ENCODE measurements at places on chromosomes 7 and 10. TPM values are rescaled to one million over a fixed set of nuclear protein-coding genes. Genes with fewer than 3 reads are reported as not detected.

- H3K36me3 ChIP-seq, result no peaks in the 10 kb centered on the region
- no peak for DNase-seq
- no peak overlapping the region for H3K4me3 ChIP-seq
- H3K4me1 ChIP-seq, result peaks cover 33% of the 10 kb centered on the region
- H3K27ac ChIP-seq, result no peak overlapping the region
- H3K27me3 ChIP-seq, result no peaks in the 10 kb centered on the region
These were observed 8.0 kb upstream of the TNRC18 start for GRCh38 chr7:5431560-5432015.

DNA sequence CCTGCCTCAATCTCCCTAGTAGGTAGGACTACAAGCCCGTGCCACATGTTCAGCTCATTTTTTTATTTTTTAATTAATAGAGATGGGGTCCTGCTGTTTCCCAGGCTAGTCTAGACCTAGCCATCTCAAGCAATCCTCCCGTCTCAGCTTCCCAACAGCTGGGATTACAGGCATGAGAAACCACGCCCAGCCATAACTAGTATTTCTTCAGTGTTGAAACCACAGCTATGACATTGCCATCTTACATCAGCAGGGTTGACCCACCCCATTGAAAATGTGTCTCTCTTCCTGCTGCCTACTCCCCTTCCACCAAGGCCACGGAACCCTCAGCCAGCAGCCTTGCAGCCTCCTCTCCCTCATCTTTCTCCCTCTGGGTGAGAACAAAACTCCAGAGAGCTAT is 62.1 kb upstream of the ZNF746 start:
- H3K27me3 ChIP-seq, result no peaks in the 10 kb centered on the region
- H3K4me1 ChIP-seq, result no peaks in the 10 kb centered on the region
- H3K27ac ChIP-seq, result no peak overlapping the region

DNA sequence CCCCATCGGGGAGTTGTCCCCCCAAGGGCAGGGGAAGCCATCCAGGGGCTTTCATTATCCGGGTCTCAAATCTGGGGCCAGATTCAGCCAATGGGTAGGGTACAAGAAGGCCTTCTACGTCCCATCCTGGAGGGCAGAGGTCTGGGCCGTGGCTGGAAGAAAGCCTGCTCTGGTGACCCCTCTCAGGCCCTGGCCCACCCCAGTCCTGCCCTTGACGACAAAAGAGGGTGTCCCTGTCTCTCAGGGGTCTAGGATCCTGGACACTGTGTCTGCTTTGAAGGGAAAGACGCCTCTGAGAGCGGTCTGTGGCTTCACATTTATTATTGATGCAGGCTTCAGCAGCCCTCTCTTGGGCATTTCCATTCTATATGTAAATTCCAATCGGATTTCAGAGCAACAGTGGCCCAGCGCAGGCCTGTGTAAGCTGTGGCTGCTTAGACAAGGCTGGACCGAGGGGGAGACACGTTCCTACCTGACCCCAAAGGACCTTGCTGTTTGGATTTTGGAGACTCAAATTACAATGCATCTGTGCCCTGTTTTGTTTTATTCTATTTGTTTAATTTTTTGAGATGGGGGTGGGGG is 83.2 kb upstream of the BAIAP2L1 start:
- H3K4me3 ChIP-seq, result no peak overlapping the region
- DNase-seq, result no peak
- H3K36me3 ChIP-seq, result no peaks in the 10 kb centered on the region
- no peak overlapping the region for H3K27ac ChIP-seq
- peaks cover 26% of the 10 kb centered on the region for H3K4me1 ChIP-seq

DNA sequence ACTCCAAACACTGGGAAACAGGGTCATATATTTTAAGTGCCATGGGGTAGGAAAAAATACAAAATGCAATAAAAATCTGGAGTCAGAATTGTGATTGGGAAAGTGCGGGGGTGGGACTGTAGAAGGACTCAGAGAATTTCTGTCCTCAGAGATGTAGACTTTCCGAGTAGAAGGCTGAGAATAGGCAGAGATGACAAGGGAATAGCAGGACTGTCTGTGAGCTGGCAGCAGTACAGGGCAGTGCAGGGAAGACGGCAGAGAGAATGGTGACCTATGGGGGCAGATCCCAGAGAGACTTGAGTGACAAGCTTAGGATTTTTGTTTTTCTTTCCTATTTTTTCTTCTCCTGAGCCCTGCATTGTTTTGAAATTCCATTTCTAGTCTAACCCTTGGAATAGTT is 127.6 kb downstream of the SLC16A9 start:
- H3K4me3 ChIP-seq, result no peak overlapping the region
- H3K27me3 ChIP-seq, result no peaks in the 10 kb centered on the region
- no peaks in the 10 kb centered on the region for H3K4me1 ChIP-seq
- no peaks in the 10 kb centered on the region for H3K36me3 ChIP-seq
- no peak for DNase-seq

- H3K4me3 ChIP-seq, result no peak overlapping the region
- no peaks in the 10 kb centered on the region for H3K36me3 ChIP-seq
- H3K27me3 ChIP-seq, result no peaks in the 10 kb centered on the region
- no peak for DNase-seq
- H3K4me1 ChIP-seq, result peaks cover 21% of the 10 kb centered on the region
These were observed 5.7 kb upstream of the ZYX start for GRCh38 chr7:143375298-143376034.

DNA sequence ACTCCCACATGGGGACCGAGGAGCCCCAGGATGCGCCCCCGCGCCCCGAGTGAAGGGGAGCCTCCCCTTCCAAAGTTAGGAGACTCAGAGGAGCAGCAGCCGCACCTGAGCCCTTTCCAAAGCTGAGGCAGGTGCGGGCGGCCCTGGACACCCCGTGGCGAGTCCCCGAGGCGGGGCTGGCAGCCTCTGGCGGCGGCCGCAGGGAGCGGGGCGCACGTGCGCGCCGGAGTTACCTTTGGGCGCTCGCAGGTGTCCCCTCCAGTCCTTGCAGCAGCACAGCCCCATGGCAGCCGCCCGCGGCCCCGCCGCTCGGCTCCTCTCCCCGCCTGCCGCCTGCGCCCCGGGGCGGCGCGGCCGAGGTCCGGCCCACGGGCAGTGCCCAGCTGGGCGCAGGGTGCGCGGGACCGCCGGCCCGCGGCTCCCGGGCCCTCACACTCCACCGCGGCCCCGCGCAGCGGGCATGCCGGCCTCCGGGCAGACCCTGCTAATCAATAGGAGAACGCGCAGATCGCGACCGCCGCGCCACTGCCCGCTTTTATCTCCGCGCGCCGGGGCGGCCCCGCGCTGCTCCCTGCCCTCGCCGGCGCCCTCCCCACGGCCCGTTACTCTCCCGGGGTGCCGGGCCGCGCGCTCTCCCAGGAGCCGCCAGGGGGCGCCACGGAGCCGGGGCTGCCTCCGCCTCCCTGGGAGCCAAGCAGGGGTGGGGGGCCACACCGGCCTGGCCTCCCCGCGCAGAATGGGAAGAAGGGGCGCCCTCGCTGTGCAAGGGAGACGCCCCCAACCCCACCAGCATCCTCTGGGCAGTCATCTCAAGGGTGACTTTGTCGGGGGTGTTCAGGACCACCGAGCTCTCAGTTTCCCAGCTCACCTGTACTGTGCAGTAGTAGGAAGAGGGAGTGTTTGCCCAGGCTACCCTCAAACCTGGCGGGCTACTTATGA is 80.8 kb downstream of the ARHGAP22 start:
- no peak for DNase-seq

DNA sequence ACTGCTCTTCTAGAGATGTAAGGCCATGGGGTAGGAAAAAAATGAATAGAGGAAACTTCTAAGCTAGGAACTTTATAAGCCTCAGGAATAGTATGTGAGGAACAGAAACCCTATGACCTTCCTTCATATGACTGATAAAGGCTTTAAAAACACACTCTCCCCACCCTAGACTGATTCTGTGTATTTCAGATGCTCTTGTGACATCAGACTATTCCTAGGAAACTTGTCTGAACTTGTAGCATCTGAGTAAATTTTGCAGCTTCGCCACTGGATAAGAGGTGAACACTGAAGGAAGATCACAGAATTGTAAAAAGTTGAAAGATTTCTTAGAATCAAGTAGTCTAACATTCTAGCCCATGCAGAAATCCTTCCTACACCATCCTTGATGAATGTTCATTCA is 31.0 kb upstream of the CBLL1 start:
- no peaks in the 10 kb centered on the region for H3K4me1 ChIP-seq
- no peak overlapping the region for H3K27ac ChIP-seq
- H3K36me3 ChIP-seq, result no peaks in the 10 kb centered on the region

DNA sequence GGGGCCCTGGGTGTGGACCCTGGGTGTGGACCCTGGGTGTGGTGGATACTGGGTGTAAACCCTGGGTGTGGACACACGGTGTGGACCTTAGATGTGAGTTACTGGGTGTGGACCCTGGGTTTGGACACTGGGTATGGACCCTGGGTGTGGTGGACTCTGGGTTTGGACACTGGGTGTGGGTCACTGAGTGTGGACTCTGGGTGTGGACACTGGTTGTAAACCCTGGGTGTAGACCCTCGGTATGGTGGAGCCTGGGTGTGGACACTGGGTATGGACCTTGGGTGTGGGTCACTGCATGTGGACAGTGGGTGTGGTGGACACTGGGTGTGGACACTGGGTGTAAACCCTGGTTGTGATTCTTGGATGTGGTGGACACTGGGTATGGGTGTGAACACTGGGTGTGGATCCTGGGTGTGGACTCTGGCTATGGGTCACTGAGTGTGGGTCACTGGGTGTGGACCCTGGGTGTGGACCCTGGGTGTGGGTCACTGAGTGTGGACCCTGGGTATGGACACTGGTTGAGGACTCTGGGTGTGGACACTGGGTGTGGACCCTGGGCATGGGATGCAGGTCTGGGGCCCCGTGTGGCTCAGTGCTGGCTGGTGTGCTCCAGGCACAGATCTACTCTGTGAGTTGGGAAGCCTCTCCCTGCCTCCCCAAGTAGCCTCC is 356.2 kb downstream of the GLRX3 start:
- no peak overlapping the region for H3K27ac ChIP-seq
- H3K36me3 ChIP-seq, result no peaks in the 10 kb centered on the region
- no peaks in the 10 kb centered on the region for H3K4me1 ChIP-seq
- no peak for DNase-seq

DNA sequence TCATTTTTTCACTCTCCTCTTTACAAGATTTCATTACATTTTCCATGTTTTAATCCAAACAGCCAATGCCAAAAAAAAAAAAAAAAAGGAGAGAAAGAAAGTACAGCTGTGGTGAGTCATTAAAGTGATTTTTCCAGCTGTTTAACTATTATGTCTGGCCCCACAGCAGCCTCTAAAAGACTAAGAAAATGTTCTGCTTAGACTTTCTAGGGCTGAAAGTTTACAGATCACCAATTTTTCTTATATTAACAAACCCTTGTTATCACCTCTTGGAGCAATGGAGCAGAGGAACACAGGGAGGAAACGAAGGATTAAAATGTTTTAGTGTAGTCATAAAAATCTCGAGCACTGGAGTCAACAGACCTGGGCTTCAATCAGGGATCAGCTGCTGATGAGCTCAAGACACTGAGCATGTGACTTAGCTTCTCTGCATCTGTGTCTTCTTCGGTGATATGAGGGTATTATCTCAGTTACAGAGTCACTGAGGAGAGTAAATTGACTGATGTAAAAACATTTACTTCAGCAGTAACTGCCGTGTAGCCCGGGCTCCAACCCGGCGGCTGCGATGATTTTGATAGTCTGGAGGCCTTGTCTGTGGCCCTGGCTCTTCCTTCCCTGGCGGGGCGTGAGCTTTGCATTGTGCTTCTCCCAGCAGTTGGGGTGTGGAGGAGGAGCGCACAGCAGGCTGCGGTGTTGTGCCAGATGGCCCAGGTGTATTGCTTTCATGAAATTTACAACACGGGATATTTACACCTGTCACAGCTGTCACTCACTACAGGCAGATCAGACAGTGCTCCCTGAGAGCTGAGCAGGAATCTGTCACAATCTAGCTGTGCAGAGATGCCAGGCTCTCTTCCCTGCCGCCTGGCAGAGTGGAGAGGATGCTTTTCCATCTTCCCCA is 298.3 kb upstream of the FZD8 start:
- H3K27me3 ChIP-seq, result no peaks in the 10 kb centered on the region
- no peak overlapping the region for H3K4me3 ChIP-seq
- no peaks in the 10 kb centered on the region for H3K4me1 ChIP-seq
- DNase-seq, result no peak

DNA sequence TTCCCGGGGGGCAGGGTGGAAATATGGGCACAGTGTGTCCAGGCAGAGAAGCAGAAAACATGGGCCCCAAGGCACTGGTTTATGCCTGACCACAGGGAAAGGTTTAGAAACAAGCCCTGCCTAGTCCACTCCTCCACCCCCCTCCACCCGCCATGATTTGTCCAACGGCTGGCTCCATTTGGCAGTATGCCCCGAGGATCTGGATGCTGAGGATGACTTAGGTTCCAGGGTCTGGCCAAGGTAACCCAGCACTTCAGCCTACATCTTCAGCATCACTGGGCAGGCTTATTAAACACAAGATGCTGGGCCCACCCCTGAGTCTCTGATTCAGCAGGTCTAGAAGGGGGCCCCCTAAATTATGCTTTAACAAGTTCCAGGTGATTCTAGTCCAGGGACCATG is 121.9 kb downstream of the RALA start:
- peaks cover 10% of the 10 kb centered on the region for H3K4me1 ChIP-seq
- no peak for DNase-seq
- H3K4me3 ChIP-seq, result no peak overlapping the region

DNA sequence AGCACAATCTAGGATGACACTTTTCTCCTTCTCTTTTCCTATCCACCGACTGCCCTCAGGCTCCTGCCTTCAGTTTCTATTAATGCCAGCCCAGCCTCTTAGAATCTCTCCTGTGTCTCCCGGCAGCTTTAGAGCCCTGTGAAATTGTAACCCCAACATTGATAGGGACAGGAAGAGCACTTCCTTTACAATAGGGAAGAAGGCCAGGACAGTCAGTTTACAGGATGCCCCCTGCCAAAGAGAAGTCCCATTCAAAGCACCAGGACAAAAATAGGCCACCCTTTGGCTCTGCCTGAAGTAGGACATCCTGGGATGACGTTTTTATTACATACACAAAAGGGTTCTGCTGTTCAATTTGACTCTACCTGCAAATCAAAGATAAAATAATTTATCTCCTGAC is 64.7 kb upstream of the ANK3 start:
- H3K4me1 ChIP-seq, result no peaks in the 10 kb centered on the region
- no peak overlapping the region for H3K27ac ChIP-seq
- no peak overlapping the region for H3K4me3 ChIP-seq
- H3K36me3 ChIP-seq, result no peaks in the 10 kb centered on the region
- H3K27me3 ChIP-seq, result no peaks in the 10 kb centered on the region
- DNase-seq, result no peak

DNA sequence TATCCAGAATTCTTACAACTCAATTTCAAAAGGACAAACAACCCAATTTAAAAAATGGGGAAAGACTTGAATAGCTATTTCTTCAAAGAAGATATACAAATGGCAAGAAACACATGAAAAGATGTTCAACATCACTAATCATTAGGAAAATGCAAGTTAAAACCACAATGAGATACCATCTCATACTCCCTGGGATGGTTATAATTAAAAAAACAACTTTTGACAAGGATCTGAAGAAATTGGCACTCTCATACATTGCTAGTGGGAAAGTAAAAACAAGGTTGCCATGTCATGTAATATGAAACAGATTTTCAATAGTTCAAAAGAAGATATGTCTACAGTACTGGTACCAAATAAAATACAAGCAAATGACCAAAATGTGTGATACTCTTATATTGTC is 9.0 kb downstream of the OAT start:
- no peak for DNase-seq
- H3K27ac ChIP-seq, result no peak overlapping the region
- no peaks in the 10 kb centered on the region for H3K27me3 ChIP-seq
- peaks cover 5% of the 10 kb centered on the region for H3K36me3 ChIP-seq
- H3K4me3 ChIP-seq, result no peak overlapping the region
- H3K4me1 ChIP-seq, result peaks cover 12% of the 10 kb centered on the region

The ANKIB1 gene
- polyA plus RNA-seq, result 28.7 TPM

The FGF8 gene
- 0.26 TPM for polyA plus RNA-seq

The GPR22 gene
- not detected for polyA plus RNA-seq

The C10orf67 gene
- not detected for polyA plus RNA-seq

The SH2D4B gene
- not detected for polyA plus RNA-seq

The CALML3 gene
- not detected for polyA plus RNA-seq

The COL1A2 gene
- not detected for polyA plus RNA-seq

The SMO gene
- polyA plus RNA-seq, result 23.8 TPM

The CTBP2 gene
- polyA plus RNA-seq, result 0.08 TPM

The CYP3A7 gene
- polyA plus RNA-seq, result 5.7 TPM

All from HepG2 (cell line).